T-helper 2 cell treated with Interferon-gamma antibody and Interleukin-4, amounts not matched to agents 5 μg/mL and 100 μg/mL, for 36 hours (primary cell): ENCODE measurements at places on chromosomes 7 and 10.

- H3K4me3 ChIP-seq, result no peak overlapping the region
- no peaks in the 10 kb centered on the region for H3K27me3 ChIP-seq
- H3K4me1 ChIP-seq, result no peaks in the 10 kb centered on the region
- peaks cover 30% of the 10 kb centered on the region for H3K36me3 ChIP-seq
- H3K27ac ChIP-seq, result no peak overlapping the region
Measured at GRCh38 chr7:73700581-73701134, 17.3 kb downstream of the BUD23 start.

DNA sequence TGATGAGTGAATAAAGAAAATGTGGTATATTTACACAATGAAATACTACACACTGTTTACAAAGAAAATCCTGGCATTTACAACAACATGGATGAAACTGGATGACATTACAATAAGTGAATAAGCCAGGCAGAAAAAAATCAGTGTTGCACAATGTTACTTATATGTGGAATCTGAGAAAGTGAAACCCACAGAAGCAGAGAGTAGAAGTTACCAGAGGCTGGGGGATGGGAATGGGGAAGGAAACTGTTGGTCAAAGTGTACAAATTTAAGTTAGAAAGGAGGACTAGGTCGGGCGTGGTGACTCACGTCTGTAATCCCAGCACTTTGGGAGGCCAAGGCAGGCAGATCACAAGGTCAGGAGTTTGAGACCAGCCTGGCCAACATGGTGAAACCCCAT, 538.5 kb upstream of the MKI67 start:
- H3K4me3 ChIP-seq, result no peak overlapping the region
- no peaks in the 10 kb centered on the region for H3K27me3 ChIP-seq
- H3K4me1 ChIP-seq, result no peaks in the 10 kb centered on the region

GRCh38 chr7:23930312-23930711, 220.3 kb downstream of the STK31 start:
- no peaks in the 10 kb centered on the region for H3K36me3 ChIP-seq
- H3K4me1 ChIP-seq, result no peaks in the 10 kb centered on the region
- DNase-seq, result no peak
- H3K4me3 ChIP-seq, result no peak overlapping the region

DNA sequence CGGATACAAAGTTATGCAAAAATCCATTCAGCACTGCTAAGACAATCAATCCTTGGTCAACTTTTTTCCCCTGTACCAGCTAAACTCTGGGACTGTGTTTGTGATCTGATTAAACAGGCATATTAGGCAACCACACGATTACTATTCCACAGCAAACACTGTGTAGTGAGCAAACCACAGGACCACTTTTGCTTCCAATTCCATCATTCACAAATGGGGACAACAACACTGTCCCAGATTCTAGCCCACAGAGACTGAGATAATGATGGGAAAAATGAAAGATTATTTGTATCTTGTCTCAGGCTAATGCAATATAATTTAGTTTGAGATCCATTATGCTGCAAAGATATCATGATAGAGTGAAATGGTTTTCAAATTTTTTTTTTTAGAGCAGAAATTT, 163.7 kb upstream of the AOAH start:
- no peak overlapping the region for H3K4me3 ChIP-seq
- no peak overlapping the region for H3K27ac ChIP-seq
- no peak for DNase-seq
- H3K36me3 ChIP-seq, result peaks cover 60% of the 10 kb centered on the region

DNA sequence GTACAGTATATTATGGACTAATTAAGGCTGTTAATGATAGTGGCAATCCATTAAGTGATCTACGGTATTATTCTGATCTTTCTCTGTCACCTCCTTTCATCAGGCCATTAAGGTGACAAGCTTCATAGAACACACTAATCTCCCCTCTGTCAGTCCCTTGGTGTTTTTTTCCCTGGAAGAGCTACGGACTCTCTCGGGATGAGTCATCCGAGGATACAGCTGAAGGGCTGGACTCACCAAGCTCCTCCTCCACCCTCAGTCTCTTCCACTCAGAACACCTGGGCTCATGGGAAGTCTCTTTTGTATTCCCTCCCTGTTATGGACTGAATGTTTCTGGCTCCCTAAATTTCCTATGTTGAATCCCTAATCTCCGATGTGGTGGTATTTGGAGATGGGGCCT, 69.8 kb upstream of the PLXNA4 start:
- H3K4me3 ChIP-seq, result no peak overlapping the region
- no peak for DNase-seq
- H3K27me3 ChIP-seq, result peaks cover 5% of the 10 kb centered on the region
- H3K27ac ChIP-seq, result no peak overlapping the region

DNA sequence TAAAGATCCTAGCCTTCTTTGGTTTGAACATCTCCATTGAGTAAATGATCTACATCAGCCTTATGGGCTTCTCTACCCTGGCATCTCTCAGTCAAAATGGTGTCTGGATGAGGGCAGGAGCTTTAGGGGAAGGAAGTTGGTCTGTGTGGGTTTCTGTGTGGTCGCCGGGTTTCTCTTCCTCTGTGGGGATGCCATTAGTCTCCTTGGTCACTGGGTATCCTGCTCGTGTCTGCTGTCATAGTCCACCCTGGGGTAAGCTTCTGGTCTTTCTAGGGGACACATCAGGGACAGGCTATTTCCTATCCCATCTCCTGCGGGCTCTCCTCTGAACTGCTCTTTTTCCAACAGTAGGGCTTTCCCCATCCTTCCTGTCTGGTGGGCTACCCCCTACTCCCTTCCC, 150.3 kb upstream of the NPY start:
- H3K36me3 ChIP-seq, result no peaks in the 10 kb centered on the region
- no peak overlapping the region for H3K27ac ChIP-seq
- peaks cover 4% of the 10 kb centered on the region for H3K4me1 ChIP-seq
- DNase-seq, result no peak
- H3K27me3 ChIP-seq, result peaks cover 31% of the 10 kb centered on the region

DNA sequence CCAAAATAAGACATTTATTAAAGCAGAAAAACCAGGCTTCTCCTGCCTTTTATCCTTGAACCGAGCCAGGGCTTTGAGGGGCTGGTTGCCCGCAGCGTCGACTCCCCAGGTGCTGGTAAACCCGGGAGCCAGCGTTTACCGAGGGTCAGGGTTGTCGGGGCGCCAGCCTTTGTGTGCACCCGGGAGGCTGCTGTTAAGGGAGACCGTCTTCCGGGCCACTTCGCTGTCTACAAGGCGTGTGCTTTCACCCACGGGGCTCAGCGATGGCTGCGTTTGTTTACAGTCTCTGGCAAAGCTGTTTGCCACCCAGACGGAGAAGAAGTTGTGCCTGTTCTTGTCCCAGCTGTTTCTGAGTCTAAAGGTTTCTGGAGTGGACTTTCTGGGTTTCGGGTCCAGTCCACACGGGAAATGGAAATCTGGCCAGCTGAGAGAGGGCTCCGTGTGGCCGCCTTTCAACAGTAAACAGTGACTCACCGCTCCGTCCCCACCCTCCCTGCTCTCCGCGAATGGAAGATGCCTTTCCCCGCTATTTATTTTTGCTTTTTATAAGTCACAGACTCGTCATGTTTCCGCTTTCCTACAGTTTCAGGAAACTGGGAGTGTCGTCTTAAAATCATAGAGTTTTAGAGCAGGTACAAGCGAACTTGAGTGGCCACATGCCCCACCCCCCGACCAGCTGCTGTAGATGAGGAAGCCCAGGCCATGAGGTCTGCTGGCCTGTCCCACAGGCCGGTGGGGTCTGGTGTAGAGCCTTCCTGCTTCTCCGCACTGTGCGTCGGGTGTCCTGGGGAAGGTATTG, 2.2 kb downstream of the MAFK start:
- peaks cover 4% of the 10 kb centered on the region for H3K36me3 ChIP-seq
- peaks cover 20% of the 10 kb centered on the region for H3K4me1 ChIP-seq
- H3K4me3 ChIP-seq, result peak overlapping the region; percentile 90
- H3K27ac ChIP-seq, result peak overlapping the region; percentile 91
- H3K27me3 ChIP-seq, result no peaks in the 10 kb centered on the region
- DNase-seq, result peak; percentile 65

DNA sequence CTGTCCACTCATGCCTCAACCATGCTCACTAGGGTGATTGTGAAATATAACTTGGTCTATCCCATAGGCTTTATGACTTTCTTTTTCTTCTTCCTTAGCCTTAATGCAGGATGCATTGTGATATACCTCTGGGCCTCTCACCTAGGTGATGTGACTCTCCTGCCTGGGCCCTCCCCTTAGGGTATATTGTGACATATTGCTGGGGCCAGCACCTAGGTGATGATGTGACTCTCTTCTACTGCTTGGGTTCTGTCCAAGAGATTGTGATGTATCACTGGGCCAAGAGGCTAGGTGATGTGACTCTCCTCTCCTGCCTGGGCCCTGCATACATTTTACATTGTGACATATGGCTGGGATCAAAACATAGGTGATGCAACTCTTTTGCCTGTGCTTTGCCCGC, 14.7 kb upstream of the ZNF107 start:
- no peak overlapping the region for H3K27ac ChIP-seq
- DNase-seq, result no peak
- no peaks in the 10 kb centered on the region for H3K4me1 ChIP-seq
- H3K36me3 ChIP-seq, result no peaks in the 10 kb centered on the region
- H3K27me3 ChIP-seq, result no peaks in the 10 kb centered on the region

- peaks cover 31% of the 10 kb centered on the region for H3K27me3 ChIP-seq
- H3K36me3 ChIP-seq, result no peaks in the 10 kb centered on the region
- H3K4me3 ChIP-seq, result no peak overlapping the region
Measured at GRCh38 chr10:22429146-22429545, 83.8 kb downstream of the SPAG6 start.

GRCh38 chr7:159064816-159065510, 79.7 kb downstream of the VIPR2 start:
- no peaks in the 10 kb centered on the region for H3K27me3 ChIP-seq
- no peak overlapping the region for H3K4me3 ChIP-seq
- no peaks in the 10 kb centered on the region for H3K36me3 ChIP-seq
- no peak for DNase-seq

- no peaks in the 10 kb centered on the region for H3K27me3 ChIP-seq
- H3K4me1 ChIP-seq, result no peaks in the 10 kb centered on the region
- no peak overlapping the region for H3K4me3 ChIP-seq
- no peak overlapping the region for H3K27ac ChIP-seq
- no peaks in the 10 kb centered on the region for H3K36me3 ChIP-seq
Measured at GRCh38 chr7:81331061-81332018, 412.5 kb upstream of the SEMA3C start.

DNA sequence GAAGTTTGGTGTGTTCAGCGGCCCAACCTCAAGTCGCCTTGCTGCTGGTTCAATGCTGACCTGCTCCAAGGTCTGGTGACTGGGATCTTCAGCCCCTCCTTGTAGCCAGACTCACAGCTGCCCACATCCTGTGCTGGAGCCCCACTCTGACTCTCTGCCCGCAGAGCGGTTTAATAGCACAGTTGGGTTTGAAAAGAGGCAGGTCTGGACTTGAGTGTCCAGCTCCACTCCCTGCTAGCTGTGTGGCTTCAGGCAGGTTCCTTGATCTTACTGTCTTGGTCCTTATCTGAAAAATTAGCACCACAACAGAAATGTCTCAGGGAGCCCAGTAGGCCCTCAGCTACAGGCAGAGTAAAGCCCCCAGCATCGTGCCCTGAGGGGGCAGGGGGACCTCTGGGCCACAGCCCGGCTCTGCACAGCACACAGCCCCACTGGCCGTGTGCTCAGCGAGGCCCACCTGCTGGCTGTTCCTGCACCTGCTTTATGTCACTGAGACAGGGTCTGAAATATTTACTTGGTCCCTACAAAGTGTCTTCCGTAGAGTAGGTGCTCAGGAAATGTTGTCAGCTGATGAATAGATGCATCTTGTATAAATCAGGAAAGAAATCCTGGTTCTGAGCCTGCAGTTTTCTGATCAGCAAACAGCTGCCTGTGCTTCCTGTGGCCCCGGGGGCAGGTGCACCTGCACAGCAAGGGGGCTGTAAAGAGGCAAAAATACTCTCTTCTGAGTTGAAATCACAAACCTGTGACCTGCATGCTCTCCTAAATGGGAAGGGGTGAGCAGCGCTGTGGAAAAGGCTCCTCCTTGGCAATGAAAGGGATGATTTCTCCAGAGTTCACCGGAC, 155.5 kb downstream of the SVIL start:
- H3K4me1 ChIP-seq, result peaks cover 21% of the 10 kb centered on the region
- DNase-seq, result no peak
- no peak overlapping the region for H3K4me3 ChIP-seq
- no peak overlapping the region for H3K27ac ChIP-seq

GRCh38 chr7:50455658-50456057, 5.5 kb upstream of the FIGNL1 start:
- DNase-seq, result no peak
- no peak overlapping the region for H3K4me3 ChIP-seq
- H3K27me3 ChIP-seq, result peaks cover 20% of the 10 kb centered on the region
- no peaks in the 10 kb centered on the region for H3K36me3 ChIP-seq
- peaks cover 10% of the 10 kb centered on the region for H3K4me1 ChIP-seq

GRCh38 chr10:21047511-21047910, 150.4 kb upstream of the NEBL start:
- H3K27ac ChIP-seq, result no peak overlapping the region
- H3K4me1 ChIP-seq, result no peaks in the 10 kb centered on the region
- H3K4me3 ChIP-seq, result no peak overlapping the region
- peaks cover 3% of the 10 kb centered on the region for H3K27me3 ChIP-seq
- DNase-seq, result no peak

- H3K27ac ChIP-seq, result peak overlapping the region; percentile 62
- H3K36me3 ChIP-seq, result no peaks in the 10 kb centered on the region
- peak overlapping the region; percentile 74 for H3K4me3 ChIP-seq
- H3K27me3 ChIP-seq, result peaks cover 51% of the 10 kb centered on the region
- H3K4me1 ChIP-seq, result peaks cover 28% of the 10 kb centered on the region
- DNase-seq, result peak; percentile 74
Measured at GRCh38 chr10:70477661-70478162, 855 bp upstream of the PALD1 start.

DNA sequence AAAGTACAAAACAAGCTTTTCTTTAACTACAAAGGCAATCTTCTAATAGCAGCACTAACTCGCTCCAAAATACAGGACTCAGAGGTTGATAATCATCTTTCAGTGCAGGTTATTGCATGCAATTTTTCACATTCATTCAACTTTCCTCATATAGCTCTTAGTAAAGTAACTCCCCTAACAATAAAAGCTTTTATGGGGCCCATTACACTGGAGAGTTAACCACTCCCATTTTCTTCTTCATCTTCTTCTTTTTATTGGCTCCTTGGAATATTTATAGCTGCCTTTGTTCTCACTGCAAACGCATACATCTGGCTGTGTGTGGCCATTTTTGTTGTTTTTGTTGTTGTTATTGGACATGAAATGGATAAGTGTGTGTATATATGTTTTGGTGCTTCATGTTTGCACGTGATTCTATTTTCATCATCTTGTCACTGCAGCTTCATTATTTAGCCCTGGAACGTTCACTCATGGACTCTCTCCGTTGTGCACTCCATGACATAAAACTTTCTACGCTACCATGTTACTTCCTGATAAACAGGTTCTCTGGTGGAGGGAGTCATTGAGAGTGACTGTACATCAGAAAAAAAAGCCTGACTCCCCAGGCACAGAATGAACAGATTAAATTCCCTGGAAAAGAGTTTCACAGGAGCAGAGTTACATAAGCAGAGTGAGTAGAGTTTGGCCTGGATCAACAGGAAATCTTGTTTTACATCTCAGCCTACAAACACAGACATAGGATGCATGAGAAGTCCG, 236.4 kb upstream of the SP4 start:
- no peak overlapping the region for H3K27ac ChIP-seq
- H3K36me3 ChIP-seq, result no peaks in the 10 kb centered on the region
- no peak for DNase-seq
- H3K4me1 ChIP-seq, result peaks cover 5% of the 10 kb centered on the region
- peaks cover 7% of the 10 kb centered on the region for H3K27me3 ChIP-seq
- no peak overlapping the region for H3K4me3 ChIP-seq
